ENCODE measurements at places on chromosomes 12 and 14.
A peak's percentile ranks its signal among the peaks of the same experiment; 100 is the strongest.

GRCh38 chr12:123948401-123948795 is 24.2 kb downstream of the CCDC92 start:
- DNase-seq = no peak

DNA sequence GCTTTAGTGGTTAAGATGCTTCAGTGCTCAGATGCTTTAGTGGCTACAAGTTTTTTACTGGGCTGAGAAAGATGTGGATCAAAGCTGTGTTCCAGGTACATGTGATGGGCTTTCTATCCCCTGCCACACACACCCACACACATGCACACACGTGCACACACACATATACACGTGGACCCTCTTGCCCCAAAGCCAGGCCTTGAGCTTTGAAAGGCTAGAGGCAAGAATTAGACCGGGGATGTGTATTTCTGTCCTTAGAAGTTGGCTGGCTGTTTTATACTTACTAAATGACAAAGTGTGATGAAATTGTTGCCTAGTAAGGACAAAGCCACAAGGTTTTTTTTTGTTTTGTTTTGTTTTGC is 376.5 kb downstream of the C12orf75 start:
- DNase-seq = no peak

DNA sequence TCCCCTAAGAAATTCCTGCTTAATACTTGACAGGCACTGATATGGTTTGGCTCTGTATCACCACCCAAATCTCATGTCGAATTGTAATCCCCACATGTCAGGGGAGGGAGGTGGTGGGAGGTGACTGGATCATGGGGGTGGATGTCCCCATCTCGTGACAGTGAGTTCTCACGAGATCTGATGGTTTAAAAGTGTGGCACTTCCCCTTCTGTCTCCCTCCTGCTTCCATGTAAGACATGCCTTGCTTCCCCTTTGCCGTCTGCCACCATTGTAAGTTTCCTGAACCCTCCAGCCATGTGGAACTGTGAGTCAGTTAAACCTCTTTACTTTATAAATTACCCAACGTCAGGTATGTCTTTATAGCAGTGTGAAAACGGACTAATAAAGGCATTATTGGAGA is 198.0 kb downstream of the FOXN3 start:
- no peak for DNase-seq

- DNase-seq = no peak
Observed at GRCh38 chr12:12881151-12881909, 10.0 kb upstream of the GPRC5A start.

DNA sequence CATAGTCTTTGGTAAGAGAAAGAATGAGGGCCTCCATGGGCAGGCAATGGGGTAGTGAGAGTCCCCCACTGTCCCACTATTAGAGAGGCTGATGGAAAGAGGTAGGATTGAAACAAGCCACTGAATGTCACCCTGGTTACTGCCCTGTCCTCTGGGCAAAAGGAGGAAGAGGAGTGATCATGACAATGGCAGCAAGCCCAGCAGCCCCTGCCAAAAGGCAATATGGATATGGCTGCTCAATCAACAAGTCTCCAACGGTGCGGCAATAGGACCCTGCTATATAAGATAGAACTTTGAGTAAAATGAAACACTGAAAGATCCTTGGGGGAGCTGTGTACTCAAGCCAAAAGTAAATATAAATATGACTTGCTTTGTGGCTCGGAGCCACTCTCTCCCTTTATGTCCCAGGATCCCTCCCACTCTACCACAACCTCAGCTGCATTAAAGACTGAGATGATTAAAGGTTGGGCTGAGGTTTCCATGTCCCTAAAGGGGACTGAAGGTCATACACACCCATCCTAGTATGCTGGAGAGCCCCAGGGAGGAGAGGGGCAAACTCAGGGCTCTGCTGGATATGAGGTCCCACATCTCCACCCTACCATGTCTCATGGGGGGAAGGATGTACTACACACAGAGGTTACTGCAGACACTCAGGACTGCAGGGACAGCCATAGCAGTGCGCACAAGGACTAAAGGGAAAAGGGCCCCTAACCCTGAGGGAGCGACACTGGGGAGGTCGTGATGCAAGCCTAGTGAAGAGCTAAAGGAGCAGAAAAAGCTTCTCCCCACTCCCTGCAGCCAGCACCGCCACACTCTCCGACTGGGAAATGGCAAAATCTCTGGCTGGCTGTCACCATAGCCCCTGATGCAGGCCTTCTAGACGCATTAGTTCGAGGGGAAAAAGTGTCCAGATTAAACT is 5.9 kb downstream of the POMT2 start:
- DNase-seq = no peak

GRCh38 chr12:52608826-52609630 is 7.8 kb upstream of the KRT72 start:
- no peak for DNase-seq

GRCh38 chr14:32378284-32378683 is 49.2 kb downstream of the AKAP6 start:
- no peak for DNase-seq

DNA sequence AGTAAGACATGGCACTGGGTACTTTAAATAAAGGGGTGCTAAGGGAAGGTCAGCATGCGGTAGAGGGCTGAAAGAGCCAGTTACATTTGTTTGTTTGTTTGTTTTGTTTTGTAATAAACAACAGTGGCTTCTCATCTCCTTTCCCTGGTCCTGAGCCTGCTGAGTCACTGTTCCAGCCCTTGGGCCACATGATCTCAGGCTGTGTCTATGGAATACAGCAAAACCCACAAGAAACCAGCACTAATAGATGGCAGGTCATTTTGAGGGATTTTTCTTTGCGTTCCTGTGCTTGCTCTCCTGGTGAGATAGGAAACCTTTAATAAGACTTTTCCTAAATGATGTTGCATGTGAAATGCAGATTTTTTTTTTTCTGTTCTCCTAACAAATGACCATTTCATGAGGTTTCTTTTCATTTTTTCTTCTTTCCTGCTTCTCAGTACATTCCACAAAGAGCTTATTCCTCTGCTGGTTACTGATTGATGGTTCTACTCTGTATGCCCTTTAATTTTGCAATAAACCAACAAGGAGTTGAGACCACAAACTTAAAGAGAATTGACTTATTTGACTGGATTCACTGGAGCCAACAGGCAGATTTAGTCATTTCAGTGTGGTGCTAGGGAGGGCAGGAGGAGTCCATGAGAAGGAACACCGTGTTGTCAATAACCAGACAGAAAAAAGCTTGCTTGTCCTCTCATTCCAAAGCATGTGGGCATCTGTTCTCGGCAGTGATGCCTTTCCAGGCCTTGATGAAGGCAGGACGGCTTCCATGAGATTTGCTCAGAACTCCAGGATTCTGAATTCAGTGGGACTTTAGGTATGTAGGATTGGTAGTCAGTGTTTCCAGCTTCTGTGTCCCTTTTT is 459.2 kb downstream of the RAD51B start:
- DNase-seq = peak; percentile 48

DNA sequence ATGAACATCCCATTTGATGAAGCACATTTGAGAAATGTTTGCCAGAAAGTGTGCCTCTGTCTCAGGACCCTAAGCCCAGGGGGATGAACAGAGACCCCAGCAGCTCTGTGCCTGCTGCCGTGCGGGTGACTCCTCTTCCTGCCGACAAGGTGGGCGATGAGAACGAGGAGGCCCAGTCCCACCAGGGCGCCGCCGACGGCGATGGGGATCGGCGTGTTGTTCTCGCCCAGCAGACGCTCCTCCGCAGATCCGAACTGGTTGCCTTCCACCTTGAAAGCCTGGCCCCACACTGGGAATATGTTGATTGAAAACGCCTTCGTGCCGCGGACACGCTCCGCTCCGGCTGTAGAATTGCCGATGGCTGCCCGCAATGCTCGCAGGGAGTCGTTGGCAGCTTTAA is 44.1 kb downstream of the LRTM2 start:
- no peak for DNase-seq

- no peak for DNase-seq
Observed at GRCh38 chr12:42015051-42015461, 129.6 kb downstream of the GXYLT1 start.

DNA sequence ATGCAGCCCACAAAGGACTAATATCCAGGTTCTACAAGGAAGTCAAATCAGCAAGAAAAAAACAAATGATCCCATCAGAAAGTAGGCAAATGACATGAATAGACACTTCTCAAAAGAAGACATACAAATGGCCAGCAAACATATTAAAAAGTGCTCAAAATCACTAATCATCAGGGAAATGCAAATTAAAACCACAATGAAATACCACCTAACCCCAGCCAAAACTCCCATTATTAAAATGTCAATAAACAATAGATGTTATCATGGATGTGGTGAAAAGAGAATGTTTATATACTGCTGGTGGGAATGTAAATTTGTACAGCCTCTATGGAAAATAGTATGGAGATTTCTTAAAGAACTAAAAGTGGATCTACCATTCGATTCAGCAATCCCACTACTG is 25.0 kb downstream of the SLC41A2 start:
- no peak for DNase-seq

DNA sequence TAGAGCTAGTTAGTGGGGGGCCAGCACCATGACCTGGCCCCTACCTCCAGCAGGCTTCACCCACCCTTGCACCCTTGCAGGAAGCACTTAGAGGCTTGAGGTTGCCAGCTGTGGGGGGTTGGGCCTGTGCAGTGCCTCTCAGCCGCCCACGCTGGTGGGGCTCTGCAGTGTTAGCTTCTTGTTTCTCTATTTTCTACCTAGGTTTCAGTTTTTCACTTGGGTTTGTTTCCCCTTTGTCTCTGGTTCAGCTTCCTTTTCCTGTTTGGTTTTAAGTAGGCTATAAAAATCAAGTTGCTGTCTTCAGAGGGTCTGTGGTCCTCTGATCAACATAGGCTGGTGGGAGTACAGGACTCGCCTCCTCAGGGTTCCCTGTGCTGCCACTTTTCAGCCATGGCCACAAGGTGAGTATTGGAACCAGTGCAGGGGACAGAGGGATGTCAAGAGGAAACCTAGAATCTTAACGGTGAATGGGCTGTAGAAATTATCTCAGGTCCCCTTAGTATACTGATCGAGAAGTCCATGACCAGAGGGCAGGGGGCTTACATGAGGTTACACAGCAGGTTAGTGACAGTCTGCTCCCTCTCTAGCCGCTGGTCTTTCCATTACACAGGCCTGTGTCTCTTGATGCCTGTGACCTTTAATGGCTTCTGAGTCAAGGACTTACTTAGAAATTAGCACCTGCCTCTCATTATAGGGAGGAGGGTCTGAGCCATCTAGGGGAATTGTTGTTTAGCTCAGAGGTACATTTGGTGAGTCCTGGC is at the start of gene EVL:
Gene EVL (plus strand): TSS at position 312 of the 761 bp plus-strand sequence. CDS start 79 bp downstream, at position 391.
- no peak for DNase-seq

DNA sequence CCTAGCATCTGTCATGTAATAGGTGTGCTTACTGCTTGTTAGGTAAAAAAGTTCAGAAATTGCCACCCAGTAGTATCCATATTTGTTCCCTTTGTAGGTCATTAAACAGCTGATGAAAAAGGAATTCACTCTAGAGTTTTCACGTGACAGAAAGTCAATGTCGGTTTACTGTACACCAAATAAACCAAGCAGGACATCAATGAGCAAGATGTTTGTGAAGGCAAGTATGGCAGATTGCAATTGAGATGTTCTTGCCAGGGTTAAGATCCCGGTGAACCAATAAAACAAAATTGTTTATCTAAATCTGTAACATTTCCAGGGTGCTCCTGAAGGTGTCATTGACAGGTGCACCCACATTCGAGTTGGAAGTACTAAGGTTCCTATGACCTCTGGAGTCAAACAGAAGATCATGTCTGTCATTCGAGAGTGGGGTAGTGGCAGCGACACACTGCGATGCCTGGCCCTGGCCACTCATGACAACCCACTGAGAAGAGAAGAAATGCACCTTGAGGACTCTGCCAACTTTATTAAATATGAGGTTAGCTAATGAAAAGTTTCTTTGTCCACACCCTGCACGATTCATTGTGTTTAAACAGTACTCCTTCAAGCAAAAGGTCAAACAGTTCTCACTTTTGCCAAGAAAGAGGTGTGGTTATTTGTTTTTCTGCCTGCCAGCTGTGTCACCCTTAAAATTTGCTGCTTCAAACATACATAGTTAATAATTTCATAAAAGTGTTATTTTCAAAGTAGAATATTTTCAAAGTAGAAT is 58.3 kb downstream of the ATP2A2 start:
- DNase-seq = no peak

GRCh38 chr12:32843528-32844095 is 53.0 kb downstream of the PKP2 start:
- no peak for DNase-seq

- DNase-seq = no peak
Observed at GRCh38 chr12:69602954-69603353, 7.8 kb downstream of the LRRC10 start.

- no peak for DNase-seq
Observed at GRCh38 chr12:90938451-90938850, 16.5 kb downstream of the CCER1 start.

- DNase-seq = peak; percentile 62
Observed at GRCh38 chr12:70645494-70646317, 8.5 kb upstream of the PTPRB start.

DNA sequence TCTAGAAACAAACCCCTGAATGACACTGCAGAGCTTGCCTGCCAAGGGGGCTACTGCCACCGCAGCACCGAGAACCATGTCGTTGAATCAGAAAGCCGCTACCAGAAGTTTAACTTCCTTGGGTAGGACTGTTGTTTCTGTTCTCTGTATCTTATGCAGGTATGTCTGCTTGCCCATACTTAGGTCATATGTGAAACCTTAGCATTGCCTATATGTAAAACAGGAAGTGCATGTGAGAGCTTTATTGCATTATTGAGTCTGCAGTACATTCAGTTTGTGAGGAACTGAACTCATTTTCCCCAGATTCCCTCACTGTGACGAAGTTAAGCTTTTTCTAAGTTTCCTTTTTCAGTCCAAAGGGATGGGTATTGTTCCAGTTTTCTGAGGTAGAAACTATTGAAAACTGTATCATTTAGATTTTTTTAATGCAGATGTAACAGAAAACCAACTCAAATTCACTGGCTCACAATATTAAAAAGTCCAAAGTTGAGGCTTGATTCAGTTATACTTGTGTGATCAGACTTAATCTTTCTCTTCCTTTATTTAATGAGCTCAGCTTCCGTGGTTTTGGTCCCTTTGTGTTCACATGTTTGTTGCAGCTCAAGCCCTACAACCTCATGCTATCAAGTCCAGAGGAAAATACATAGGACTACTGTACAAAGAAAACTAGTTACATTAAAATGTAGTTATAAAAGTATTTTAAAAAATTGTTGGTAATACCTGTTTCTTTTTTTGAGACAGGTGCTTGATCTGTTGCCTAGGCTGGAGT is 6.9 kb downstream of the FBXO34 start:
- DNase-seq = no peak

- peak; percentile 12 for DNase-seq
Observed at GRCh38 chr14:96592591-96593386, 90.6 kb downstream of the PAPOLA start.

- no peak for DNase-seq
Observed at GRCh38 chr12:26156201-26156871, 31.5 kb upstream of the BHLHE41 start.

- DNase-seq = no peak
Observed at GRCh38 chr12:70049596-70050360, 193.5 kb upstream of the CNOT2 start.

DNA sequence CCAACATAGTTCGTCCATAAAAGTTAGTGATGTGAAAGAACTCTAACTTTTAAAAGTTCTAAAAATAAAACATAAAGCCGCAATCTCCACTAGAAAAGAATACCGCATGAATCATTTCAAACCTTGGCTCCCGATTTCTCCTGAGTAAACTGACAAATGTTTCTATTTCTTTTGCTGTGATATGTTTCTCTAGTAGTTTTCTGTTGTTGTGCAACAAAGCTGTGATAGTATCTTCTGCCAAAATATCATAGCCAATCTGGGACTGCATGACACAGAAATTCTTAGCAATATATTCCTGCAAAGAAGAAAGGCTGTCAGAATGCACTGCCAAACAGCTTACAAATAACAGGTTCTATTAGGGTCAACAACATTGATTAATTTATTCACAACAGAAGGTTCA is 174.0 kb downstream of the ITPR2 start:
- DNase-seq = peak; percentile 69
